ENCODE measurements at places on chromosomes 1 and 21.

- DNase-seq, result no peak
Measured at GRCh38 chr1:116769561-116769977, 15.3 kb downstream of the CD2 start.

DNA sequence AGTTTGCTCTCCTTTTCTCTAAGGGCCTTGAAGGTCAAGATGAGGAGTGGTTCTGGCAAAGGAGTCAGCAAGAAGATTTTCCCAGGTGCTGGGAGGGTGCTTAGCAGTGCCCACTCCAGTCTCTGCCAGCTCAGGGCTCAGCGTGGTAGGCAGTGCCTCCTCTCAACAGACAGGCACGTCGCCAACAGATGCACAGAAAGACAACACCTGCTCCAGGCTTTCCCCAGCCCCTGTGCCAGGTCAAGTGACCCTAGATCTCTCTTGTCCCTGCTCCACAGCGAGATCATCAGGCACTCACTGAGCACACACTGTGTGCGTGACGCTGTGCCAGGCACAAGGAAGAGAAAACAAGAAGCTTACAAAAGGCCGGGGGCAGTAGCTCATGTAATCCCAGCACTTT, 86.0 kb downstream of the CASZ1 start:
- no peak for DNase-seq

DNA sequence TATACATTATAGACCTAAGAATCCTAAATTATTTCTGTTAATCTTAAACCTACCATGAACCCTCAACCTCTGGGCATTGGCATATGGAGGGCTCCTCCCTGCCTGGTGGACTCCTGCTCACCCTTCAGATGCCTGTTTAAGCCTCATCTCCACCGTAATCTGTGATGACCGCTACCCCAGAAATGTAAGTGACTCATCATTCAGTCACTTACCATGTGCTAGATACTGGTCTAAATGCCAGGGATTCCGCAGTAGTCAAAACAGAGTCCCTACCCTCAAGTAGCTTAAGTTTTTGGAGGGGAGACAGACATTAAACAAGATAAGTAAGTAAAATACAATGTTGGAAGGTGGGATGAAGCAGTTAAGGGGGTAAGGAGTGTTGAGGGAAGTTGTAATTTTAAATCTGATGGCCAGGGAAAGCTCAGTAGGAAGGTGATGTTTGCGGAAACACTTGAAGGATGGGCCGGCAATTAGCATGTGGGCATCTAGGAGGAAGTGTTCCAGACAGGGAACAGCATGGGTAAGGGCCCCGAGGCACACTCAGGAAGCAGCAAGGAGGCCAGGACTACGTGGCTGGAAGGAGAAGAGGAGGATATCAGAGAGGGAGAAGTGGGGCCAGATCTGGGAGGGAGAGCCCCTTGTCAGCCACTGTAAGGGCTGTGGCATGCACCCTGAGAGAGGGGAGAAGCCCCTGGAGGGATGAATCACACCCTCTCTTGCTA, 141.7 kb upstream of the HOOK1 start:
- DNase-seq, result peak; percentile 75

DNA sequence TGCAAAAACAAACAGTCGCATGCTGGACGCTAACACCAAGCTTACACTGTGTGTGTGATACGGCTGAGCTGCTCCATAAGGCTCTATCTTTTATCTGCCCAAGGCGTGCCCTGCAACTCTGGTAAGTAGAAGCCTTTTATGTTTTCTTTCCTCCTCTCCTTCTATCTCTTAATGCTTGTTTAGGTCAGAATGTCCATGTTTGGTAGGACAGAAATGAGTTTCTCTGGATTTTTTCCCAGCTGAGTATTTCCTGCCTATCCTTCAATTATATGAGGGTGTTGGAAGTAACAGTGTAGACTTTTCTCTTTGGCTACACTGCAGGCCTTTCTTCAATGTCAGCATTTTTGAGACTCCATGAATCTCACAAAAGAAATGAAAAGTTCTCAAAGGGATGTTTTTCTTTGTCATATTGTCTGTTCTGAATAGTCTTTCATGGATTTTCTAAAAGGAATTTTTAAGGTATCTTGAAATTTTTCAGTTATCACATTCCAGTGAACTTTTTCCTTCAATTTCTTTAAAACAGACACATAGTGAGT, 124.2 kb downstream of the MACF1 start:
- no peak for DNase-seq

- DNase-seq, result no peak
Measured at GRCh38 chr1:38667626-38668025, 191.9 kb downstream of the RRAGC start.

GRCh38 chr1:55579332-55580001, 364.3 kb upstream of the USP24 start:
- no peak for DNase-seq

DNA sequence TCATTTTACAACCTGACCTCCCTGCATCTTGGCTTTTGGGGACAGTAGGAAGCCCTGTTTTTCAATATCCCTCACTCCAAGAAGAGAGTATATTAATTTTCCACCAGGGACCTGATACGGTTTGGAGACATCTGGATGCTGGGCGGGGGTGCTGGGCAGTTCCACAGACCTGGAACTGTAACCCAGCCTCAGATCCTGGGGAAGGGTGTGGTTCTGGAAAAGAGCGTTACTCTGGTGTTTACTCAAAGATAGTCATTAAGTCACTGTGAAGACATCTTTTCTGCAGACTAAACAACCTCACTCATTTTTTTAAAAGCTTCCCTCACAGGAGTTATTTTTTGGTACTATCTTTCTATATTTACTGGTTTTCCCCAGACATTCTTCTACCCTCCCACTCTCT, 189.8 kb downstream of the CLIC6 start:
- DNase-seq, result no peak

DNA sequence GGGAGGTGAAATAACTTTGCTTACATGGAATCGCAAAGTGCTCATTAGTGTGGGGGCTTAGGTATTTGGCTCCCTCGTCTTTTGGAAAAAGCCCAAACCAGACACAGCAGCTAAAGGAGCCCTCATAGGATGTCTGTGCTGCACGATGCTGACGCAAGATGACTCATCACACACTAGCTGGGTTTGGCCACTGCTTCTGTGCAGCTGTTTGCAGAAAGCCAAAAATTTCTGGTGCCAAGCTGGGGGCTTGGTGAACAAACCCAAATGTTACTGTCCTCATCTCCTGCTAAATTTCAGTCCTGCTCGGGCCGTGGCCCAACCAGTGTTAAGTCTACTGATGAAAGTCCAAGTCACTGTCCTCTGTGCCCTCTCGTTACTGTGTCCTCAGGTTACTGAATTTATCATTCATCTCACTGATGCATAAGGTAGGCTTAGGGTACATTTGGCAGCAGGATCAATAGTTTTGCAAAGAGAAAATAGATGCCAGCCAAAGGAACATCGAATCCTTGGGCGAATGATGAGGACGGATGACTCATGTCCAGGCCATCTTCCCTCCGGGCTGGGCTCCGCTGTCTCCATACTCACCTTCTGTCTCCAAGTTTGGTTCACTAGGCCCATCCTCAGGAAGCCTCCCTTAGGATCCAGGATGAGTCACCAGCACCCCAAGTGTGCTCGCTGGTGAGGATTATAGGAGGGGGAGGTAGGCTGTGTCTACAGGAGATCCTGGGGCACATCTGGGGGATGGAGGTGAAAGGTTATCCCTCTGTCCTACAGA, 177.7 kb downstream of the ADSS2 start:
- DNase-seq, result peak; percentile 95

DNA sequence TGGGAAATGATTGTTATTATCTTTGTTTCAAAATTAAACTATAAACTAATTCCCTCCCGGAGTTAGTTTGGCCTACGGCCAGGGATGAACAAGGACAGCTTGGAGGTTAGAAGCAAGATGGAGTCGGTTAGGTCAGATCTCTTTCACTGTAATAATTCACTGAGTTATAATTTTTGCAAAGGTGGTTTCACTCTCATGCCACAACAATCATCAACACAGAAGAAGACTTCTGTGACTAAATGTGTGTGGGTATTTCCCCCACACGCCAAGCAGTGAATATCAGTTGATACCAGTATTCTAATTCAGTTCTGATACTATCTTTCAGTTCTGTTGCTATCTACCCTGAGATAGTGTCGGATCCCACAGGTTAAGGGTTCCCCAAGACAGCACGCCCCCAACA, 215.1 kb downstream of the S1PR1 start:
- no peak for DNase-seq

DNA sequence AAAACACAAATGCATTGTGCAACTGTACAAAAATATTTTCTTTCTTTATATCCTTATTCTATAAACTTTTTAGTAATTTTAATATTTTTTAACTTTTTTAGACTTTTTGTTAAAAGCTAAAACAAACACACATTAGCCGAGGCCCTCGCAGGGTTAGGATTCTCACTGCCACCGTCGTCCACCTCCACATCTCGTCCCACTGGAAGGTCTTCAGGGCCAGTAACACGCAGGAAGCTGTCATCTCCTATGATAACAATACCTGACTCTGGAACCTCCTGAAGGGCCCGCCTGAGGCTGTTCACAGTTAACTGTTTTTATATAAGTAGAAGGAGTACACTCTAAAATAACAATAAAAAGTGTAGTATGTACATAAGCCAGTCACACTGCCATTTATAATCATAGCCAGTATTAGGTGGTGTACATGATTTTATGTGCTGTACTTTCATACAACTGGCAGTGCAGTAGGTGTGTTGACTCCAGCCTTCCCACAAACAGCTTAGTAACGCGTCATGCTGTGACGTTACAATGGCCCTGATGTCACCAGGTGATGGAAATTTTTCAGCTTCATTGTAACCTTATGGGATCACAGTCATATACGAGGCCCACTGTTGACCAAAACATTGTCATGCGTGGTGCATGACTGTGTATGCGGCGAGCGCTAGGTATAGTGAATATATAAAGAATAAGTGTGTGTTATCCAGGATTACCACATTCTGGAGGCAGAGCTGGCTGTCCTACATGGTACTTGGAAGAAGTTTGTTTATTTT, 8.8 kb downstream of the TFF2 start:
- DNase-seq, result no peak

DNA sequence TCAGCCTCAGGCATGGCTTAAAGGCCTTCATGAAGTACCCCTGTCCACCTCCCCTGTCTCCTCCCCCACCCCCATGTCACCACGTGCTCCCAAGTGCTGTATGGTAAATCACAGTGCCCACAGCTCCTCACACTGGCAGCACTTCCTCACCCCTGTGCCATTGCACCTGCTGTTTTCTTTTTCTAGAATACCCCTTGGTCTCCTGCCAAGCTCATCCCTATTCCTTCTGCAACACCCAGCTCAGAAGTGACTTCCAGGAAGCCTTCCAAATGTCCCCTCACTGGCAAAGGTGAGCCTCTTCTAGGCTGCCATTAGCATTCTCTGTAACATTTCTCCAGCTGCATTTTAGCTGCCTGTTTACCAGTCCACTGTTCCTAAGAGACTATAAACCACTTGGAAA, 9.4 kb downstream of the AKNAD1 start:
- no peak for DNase-seq

DNA sequence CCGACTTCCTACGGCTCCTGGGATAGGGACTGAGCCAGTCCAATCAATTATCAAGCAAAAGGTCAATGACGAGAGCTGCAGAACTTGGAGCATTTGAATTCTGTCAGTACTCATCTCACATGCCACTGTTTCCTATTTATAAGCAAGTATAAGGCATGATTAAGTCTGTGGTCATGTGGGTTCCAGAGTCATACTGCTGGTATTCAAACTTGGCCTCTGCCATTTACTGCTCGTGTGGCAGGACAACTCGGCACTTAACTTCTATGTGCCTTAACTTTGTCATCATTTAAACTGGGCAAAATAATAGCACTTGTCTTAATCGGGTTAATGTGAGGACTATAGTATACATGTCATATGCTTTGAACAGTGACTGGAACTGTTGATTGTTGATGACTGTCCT, 44.9 kb upstream of the TNFSF18 start:
- peak; percentile 66 for DNase-seq

DNA sequence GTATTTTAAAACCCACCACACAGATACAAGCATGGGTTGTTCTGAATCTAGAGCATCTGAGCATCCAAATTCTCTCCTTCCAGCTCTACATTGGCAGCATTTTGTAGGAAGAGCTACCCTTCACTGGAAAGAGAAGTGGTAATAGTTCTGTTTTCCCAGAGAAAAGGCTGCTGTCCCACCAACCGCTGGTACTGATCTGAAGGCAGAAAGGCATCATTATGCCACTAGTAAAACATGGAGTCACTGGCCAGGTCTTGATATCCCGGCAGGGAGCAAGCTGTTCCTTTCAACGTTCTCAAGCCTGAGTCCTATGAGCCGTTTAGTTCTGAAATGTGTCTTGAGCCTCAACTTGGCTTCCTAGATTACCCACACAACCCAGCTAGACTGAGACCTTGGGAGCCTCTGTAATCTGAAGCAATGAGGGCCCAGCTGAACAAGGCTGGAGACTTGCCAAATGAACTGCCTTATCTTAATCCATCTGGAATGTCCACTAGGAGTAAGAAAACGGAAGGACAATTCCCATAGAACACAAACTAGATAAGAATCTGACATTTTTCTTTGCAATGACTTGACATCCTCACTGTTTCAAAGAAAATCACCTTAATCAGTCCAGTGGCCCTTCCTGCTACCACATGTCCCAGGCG, 116.8 kb downstream of the KCNH1 start:
- DNase-seq, result peak; percentile 83

DNA sequence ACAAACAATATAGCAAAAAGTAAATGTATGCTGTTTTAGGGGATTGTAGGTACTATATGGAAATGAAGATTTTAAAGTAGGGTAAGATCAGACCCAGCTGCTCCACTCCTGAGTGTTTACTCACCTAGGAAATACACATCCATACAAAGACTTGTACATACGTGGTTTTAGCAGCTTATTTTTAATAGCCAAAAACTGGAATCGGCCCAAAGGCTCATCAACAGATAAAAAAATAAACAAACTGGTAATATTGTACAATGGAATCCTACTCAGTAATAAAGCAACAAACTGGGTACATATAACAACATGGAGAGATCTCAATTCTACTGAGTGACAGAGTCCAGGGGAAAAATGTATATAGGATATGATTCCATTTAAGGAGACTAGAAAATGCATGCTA, 179.2 kb upstream of the TMEM51 start:
- no peak for DNase-seq

- no peak for DNase-seq
Measured at GRCh38 chr1:15218287-15219279, 28.4 kb upstream of the FHAD1 start.

- DNase-seq, result no peak
Measured at GRCh38 chr1:113886417-113887401, 672 bp downstream of the BCL2L15 start.

GRCh38 chr1:205528446-205528886, 24.0 kb downstream of the CDK18 start:
- no peak for DNase-seq

DNA sequence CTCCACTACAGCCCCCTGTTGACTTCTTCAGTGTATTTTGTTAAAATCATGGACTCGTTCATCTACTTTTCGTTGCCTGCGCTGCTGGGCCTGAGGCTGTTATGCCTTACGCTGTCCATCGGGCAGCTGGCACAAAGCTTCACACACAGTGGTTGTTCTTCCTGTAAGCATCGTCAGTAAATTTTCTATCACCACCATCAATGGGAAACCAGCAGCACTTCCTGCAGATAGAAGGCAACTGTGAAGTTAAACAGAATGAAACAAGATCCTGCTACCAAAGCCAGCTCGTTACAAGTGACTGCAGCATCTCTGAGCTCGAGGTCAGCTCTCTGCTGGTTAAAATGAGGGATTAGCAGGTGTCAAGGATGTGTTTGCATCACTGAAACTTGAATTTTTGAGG, 21.9 kb upstream of the PADI6 start:
- no peak for DNase-seq

All from HS-27A (cell line).